GM10248 (cell line): ENCODE measurements at places on chromosomes 2 and 18.

- DNase-seq, result no peak
These were observed 205.2 kb upstream of the HDAC4 start for GRCh38 chr2:239605976-239606375.

DNA sequence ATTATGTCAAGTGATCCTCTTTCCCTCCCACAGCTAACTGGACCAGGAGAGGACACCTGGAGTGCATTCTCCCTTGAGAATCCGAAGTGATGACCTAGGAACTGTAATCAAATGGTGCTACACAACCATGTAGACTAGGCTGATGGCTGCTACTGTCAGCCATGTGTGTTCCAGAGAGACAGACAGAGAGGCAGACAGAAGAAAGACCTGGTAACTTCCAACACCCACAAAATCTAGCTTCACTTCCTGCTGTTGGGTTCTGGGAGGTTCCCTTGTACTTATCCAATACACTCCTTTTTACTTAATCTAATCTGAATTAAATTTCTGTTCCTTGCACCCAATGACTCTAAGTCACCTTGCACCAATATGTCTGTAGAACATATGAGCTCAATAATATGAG is 72.3 kb downstream of the AAK1 start:
- no peak for DNase-seq

DNA sequence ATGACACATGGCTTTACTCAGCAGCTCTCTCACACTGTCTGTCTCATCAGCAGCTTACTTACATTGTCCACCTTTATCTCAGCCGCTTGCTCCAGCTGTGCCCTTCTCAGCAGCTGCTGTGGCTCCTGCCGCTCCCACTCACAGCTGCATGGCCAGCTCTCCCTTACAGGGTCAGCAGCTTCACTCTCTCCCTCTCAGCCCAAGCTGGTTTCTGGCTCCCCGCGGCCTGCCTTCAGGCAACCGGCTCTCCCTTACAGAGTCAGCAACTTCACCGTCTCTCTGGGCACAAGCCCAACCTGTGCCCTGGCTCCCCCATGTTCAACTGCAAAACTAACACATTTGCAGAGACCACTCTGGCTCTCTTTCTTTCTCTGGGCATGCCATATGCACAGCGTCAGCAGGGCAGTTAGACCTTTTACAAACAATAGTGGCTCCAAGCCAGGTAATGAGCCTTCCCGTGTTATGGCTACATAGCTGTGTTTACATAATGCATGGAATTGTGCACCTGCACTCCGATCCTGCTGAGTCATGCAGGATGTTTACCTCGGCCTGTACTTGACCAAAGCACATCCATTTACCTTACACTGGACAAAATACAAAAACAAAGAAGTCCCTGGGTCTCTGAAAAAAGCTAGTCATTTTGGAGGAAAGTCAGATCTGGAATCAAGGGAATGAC is 167.3 kb downstream of the DOK6 start:
- DNase-seq, result no peak

GRCh38 chr18:48238206-48238605 is 171.0 kb downstream of the ZBTB7C start:
- no peak for DNase-seq

- no peak for DNase-seq
These were observed 50.6 kb downstream of the SH3BP4 start for GRCh38 chr2:235002198-235003095.

DNA sequence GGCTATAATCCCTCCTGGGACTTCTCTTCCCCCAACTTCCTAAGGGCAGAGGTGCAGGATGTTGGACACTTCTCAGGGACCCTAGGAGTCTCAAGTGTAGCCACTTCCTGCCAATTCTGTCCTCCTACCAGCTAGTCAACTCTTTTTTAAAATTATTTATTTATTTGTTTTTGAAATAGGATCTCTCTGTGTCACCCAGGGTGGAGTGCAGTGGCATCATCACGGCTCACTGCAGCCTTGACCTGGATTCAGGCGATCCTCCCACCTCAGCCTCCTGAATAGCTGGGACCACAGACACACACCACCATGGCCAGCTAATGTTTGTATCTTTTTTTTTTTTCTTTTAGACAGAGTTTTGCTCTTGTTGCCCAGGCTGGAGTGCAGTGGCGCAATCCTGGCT is 11.5 kb downstream of the SFTPB start:
- DNase-seq, result no peak

DNA sequence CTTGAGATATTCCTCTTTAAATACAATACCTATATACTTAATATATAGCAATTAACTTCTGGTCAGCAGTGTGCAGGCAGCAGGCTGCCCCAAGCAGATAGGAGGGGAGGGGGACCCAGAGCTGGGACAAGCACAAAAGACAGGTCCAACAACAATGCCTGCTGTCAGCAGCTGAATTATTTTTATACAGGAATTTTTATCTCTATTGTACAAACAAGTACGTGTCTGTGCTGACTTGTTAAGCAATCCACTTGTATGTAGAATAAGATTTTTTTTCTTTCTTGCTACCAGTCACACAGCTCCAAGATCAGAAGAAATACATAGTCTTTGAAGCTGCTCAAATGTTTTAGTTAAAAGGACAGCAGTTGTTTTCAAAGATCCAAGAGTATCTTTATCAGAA is 16.7 kb downstream of the BCL11A start:
- no peak for DNase-seq

GRCh38 chr2:186558512-186559276 is 31.2 kb upstream of the ITGAV start:
- DNase-seq, result no peak

DNA sequence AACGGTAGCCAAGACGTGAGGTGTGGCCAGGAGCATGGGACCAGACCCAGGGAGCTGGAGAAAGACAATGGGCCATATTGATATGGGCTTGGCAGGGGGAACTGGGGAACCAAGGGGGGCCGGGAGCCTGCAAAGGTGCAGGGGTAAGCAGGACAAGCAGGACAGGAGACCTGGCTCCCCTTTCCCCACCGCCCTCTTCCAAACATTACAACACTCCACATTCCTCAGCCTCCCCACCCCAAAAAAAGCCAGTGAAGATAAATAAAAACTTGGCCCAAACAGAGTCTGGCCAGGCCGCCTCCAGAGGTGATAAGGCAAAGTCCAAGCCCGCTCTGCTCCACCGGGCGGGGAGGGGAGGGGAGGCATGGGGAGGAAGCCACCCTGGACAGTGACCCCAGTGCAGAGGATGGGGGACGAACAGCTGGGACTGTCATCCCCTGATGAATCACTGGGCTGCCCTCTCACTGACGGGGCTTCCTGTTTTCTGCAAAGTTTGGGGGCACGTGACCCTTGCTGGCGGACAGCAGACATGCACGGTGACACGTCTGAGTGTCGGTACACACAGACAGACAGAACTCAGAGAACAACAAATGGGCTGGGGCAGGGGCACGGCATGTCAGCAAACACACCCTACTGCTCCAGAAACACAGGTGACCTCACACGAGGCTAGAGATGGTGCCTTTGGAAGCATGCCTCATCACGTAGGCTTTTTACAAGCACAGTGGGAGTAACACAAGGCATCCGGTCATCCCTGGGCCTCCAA is 100.2 kb downstream of the TNS1 start:
- DNase-seq, result no peak

DNA sequence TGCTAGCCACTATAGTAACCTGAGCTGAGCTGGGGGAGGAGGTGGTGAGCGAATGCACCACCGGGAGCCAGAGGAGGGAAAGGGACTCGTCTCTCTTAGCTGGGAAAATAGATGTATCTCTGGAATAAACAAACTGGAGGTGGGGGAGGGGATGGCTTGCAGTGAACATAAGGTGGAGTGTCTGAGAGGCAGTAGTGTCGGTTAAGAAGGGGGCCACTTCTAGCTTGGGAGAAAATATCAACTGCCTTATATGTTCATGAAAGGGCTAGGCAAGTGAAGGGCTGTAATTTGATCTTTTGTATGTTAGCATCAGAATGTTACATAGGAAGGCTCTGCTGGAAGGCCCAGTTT is 2.2 kb downstream of the SETBP1 start:
- DNase-seq, result no peak

DNA sequence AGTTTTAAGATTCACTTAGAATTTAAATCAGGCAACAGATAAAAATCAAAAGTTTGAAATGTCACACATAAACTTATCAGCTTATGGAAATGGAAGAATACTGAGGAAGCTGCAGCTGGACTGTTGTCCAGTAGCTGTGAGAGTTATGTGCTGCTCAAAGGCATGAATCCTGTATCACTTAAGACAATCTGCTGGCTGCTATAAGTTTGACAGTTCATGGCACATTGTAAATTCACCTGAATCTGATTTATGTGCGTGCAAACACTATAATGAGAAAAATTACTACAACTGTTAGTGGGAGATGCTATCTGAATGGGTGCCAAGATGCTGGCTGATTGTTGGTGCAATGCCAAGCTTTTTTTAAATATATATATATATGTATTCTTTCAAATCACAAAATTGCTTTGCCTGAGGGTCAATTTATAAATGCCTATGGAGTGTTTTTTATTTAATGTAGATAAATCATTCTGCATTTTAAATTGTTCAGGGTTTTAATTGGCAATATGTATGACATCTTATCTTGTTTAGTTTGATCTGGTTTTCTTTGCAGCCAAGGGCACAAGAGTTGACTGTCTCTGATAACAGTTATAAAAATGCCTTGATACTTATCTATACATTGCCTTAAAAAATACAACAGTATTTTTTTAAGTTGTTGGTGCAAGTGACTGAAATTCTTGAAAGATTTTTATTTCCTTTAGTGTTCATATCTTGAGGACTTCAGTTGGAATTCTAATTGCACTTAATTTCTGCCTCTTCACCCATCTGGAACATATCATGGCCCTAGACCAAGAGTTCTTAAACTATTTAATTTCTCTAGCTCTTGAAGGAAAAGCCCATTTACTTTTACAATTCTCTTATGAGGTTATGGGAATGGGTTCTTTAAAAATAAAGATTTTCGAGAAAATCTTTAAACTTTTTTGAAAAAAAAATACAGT is 48.7 kb downstream of the CAVIN2 start:
- DNase-seq, result no peak

DNA sequence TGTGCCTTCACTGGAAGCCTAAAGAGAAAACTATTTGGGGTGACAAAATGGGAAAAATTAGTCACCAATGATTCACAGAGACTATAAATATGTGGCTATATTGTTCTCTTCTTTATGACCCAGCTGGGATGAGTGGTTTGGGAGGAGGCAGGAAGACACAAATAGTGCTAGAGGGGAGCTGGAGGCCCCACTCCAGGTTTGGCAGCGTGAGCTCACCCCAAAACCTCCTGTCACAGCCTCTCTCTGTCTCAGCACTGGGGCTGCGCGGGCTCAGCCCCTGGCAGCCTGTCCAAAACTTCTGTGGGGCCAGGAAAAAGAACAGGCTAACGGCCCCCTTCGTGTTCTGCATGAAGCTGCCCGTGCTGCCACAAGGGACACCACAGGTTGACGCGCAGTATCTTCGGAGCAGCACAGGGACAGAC is 73.2 kb upstream of the LCLAT1 start:
- DNase-seq, result no peak
